Activated CD4-positive, alpha-beta T cell treated with anti-CD3 and anti-CD28 coated beads, Interleukin-2, amount 50 U/mL, for 24 hours (primary cell): ENCODE measurements at places on chromosomes 4 and X.

- DNase-seq, result no peak
Observed at GRCh38 chr4:141004823-141005222, 128.4 kb downstream of the RNF150 start.

- DNase-seq, result no peak
Observed at GRCh38 chrX:103398421-103398864, 22.1 kb downstream of the BEX3 start.

GRCh38 chrX:105273326-105273725 lies 52.8 kb upstream of the TEX13A start:
- DNase-seq, result no peak

DNA sequence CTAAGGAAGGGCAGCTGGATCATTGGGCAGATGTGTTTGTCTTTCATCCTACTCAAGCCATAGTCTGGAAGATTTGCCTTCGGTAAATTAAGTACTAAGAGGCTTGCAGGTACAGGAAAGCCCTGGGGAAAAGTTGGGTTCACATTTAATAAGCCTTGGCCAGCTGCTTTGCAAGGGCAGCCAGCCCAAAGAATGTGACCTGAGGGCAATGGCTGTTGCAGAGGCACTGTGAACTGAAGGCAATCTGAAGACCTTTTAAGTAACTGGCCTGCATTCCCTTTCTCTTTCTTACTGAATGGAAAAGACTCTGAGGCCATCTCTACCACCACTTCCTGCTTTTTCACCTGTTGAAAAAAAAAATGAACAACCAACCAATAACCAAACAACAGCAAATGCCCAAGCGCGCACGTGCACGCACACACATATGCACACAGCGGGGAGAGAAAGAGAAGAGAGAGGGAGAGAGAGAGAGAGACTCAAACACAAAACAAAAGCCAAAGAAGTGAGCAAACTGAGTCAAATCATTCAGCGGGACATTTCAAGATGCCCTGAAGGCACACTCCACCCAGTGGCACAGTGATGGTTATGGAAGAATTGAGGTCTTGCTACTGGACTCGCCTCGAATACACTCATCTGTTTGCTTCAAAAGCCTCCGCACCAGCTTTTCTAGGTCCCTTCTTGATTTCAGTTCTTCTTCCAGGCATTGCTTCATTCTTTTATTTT lies 19.6 kb downstream of the CD40LG start:
- no peak for DNase-seq

DNA sequence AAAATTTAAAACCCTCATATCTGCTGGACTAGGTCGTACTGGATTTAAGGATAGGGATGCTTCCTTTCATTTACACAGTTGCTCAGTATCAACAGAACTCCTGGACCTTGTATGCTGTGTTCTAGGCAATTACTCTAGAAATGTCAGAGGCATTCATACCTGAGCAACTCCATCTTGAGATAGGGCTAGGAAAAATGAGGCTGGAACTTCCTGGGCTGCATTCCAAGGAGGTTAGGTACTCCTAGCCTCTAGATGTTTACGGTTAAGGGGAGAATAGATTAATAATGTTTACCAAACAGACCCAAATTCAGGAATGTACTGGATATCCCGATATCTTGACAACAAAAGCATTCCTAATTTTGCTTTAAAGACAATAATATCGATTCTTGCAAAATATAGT lies 84.7 kb upstream of the NLGN4X start:
- DNase-seq, result no peak

DNA sequence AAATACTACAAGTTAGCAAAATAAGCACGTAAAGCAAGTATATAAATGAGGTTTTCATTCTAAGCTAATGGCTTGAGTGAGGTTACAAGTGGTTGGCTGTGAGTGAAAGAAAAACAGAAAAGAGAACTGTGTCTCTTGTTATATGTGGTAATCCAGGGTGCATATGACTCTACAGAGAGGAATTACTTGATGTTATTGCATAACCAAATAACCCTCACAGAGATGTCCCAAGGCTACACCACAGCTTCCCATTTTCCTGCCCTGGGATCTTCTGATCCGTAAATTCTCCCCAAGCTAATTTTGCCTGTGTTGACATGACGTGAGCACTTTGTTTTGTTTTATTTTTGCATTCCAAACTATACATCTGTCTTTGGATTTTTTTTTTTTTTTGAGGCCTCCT lies 470.0 kb upstream of the INTU start:
- no peak for DNase-seq

- no peak for DNase-seq
Observed at GRCh38 chr4:87377816-87378215, 13.2 kb downstream of the HSD17B11 start.

- DNase-seq, result no peak
Observed at GRCh38 chr4:170651786-170652185, 562.0 kb upstream of the AADAT start.

- no peak for DNase-seq
Observed at GRCh38 chr4:152278505-152279233, 257.2 kb downstream of the FBXW7 start.

DNA sequence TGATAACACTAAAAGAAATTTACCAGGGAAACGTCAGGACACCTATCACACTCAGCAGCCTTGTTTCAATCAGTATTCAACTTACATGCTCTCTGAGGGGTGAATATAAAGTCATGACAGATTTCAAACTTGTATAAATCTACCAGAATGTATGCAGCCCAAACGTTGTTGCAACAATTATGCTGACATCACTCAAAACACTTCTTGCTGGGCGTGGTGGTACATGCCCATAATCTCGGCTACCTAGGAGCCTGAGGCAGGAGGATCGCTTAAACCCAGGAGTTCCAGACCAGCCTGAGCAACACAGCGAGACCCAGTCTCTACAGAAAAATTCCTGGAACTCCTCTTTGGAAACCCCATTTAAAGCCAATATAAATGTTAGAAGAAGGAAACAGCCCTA lies 266.6 kb upstream of the GPC4 start:
- DNase-seq, result no peak

GRCh38 chr4:37690976-37691375 lies 4.8 kb upstream of the RELL1 start:
- no peak for DNase-seq

DNA sequence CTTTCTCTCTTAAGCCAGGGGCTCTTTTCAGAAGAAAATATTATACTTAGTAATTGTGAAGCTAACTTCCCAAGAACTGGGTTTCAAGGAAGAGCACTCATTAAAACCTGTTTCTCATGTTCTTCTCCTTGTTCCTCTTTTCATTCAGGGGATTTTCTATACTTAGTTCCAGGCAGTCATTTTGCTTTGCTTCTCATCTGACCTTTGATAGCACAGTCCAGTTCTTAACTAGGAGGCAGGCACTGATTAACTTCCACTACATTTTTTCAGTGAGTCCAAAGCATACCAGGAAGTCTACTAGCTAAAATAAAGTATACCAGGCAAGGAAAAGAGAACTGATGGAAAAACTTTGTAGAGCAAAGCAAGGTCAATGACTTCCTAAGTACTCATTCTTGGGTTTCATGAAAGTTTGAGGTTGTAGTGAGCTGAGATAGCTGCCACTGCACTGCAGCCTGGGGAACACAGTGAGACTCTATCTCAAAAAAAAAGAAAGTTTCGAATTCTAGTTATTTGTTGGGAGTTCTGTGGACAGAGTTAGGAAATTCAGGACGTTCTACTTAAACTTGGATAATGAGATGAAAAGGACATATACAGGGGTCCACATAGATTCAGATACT lies 190.1 kb upstream of the HS3ST1 start:
- no peak for DNase-seq

DNA sequence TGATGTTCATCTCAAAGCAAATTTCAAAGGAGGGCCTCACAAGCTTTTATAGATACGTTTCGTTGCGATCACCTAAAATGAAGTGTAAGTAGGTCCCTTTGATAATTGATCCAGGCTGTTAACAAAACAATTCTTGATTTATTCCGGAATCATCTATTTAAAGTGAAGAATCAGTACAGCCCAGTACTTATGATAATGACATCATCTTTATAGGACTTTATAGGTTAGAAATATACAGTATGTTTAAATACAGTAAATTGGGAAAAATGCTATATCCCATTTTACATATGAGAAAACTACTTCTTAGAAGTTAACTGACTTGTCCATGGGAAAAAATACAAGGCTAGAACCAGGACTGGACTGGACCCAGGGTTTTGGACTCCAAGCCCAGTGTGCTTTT lies 3.7 kb downstream of the PTCHD1 start:
- DNase-seq, result no peak

GRCh38 chr4:19803406-19803805 lies 448.3 kb upstream of the SLIT2 start:
- DNase-seq, result no peak

GRCh38 chr4:29900336-29900735 lies 819.8 kb upstream of the PCDH7 start:
- DNase-seq, result no peak

DNA sequence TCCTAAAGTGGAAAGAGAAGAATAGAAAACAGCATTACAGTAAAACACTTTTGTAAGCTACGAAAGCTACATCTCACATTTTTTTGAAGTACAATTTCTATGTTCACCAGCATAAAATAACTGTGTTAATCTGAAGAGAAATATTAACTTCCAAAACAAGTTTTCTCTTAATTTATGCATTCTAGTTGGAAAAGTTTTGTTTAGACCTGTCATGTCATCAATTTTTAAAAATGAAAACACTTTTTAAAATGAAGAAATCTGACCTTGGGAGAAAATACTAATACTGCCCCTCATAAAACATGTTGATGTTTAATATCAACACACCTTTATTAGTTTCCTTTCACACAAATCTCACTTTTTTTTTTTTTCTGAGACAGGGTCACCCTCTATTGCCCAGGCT lies 45.2 kb downstream of the CCDC158 start:
- DNase-seq, result no peak

DNA sequence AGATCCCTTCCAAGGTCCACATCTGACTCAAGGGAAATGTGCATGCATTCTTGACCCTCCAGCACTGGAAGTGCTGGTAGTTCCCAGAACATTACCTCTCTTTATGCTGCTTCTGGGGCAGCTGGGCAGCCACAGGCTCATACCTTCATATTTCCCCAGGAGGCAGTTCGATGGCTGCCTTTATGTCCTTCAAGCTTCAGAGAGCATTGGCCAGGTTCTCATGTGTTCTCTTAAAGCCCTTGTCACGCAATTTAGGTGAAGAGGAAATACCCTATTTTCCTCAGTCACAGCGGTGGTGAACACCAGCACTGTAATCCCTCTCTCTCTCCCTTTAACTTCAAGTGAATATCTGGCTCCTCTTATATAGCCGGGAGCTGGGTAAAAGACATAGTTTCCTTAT lies 134.3 kb downstream of the MID1IP1 start:
- DNase-seq, result no peak

- DNase-seq, result no peak
Observed at GRCh38 chrX:105975382-105975781, 63.1 kb downstream of the SERPINA7 start.

DNA sequence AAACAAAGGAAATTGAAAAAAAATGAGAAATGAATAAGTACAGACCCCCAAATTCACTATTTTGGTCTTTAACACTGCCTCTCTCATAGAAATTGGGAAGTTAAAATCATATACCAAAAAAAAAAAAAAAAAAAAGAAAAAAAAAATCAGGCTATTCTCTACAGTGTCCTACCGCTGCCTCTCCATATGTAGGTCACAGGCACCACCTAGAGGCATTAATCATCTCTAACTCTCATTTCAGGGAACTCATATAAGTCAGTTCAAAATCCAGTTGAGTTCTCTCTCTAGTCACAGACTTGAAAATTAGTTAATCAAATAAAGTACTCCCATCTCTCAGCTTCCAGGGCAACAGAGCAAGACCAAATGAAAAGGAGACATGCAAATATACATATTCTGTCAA lies 47.9 kb downstream of the COX18 start:
- no peak for DNase-seq

- no peak for DNase-seq
Observed at GRCh38 chr4:2393353-2394270, 24.8 kb downstream of the ZFYVE28 start.

GRCh38 chr4:153728151-153728550 lies 31.7 kb downstream of the RNF175 start:
- no peak for DNase-seq

DNA sequence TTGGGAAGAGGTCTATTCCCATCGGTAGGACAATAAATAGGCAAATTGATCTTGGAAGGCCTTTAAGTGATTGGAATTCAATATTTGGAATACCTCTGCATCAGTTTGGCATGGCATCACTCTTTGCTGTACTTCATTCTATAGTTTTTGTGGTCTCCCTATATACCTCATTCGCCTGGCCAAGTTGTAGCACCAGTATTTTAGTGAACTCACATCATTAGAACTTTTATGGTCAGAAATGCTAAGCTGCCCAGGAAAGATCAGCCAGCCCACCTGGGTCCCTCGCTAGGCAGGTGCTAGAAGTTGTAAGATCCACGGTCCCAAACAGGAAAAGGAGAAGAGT lies 40.3 kb downstream of the ZCCHC13 start:
- no peak for DNase-seq

- DNase-seq, result no peak
Observed at GRCh38 chr4:168475745-168476144, 4.5 kb downstream of the DDX60L start.

DNA sequence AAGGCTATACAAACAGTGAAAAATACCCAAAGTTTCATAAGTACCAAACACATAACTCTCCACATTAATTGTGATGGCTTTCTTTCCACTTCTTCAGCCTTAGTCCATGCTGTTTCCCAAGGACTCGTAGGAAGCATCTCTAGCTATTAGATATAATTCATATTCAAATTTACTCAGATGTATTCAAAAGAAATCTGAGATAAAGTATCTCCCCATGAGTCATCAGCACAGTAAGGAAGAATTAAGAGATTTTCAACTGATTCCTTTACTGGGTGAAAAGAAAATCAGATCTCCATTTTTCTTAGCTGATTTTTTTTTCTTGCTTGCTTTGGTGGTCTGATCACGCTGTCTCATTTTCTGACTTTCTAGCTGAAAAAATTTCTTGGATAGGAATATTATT lies 71.7 kb downstream of the MID1 start:
- no peak for DNase-seq

DNA sequence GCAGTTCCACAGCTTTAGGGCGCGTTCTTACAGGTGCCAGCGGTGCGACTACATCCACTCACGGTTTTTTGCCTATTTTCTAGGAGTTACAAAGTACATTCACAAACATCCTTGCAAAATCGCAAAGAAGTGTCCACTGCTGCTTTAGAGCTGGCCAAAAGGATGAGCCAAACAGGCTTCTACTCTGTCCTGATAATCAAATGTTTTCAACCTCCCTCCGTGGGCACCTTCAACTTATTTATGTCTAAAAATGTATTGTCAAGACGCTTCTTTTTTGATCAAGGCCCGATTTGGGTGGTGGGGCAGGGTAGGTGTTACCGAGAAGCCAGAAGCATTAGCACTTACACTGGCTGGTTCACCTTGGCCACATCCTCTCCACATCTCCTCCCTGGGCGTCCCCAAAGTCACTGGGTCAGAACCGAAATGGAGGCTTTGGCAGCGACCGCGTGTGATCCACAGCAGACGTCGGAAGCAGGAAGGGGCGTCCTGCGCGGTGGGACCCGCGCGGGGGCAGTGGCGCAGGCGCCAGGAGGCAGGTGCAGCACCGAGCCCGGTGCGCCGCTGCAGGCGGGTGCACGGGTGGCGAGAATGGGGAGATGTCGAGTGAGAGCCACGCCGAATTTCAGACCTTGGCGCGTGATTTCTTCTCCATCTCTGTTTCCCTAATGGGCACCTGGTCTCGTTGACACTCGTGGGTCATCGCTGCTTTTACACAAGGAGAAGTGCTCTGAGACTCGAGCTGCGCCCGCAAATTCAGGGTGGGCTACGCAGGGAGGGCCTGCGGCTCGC lies 16.9 kb downstream of the NKX3-2 start:
- DNase-seq, result no peak

- no peak for DNase-seq
Observed at GRCh38 chr4:79913581-79913980, 159.4 kb downstream of the ANTXR2 start.

GRCh38 chrX:109312757-109313156 lies 169.1 kb downstream of the GUCY2F start:
- no peak for DNase-seq
